ENCODE measurements at places on chromosomes 7 and 10.

GRCh38 chr7:72080865-72081510 is 331.1 kb downstream of the CALN1 start:
- DNase-seq: no peak

DNA sequence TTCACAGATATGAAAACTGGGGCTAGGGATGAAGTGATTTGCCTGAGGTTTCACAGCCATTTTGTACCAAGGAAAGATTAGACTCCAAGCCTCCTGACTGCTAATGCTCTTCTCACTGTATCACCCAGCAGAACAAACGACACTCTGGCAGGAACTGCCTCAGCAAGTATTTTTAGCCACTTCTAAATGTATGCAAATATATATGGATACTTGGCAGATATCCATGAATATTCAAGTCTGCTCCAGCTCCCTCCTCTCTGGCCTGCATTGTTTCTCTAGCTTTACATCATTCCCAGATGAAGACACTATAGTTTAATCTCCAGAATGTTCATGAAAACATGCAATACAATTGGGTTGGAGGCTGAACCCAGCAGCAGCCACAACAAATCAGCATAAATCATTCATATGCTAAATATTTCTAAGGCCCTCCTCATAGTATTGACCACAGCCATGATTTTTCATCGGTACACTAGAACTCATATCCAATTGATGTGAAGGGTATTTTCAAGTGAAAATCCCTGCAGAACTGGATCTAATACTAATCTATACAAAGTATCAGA is 65.5 kb downstream of the HPSE2 start:
- no peak for DNase-seq

GRCh38 chr7:102842284-102842683 is 70.5 kb upstream of the LRRC17 start:
- no peak for DNase-seq

DNA sequence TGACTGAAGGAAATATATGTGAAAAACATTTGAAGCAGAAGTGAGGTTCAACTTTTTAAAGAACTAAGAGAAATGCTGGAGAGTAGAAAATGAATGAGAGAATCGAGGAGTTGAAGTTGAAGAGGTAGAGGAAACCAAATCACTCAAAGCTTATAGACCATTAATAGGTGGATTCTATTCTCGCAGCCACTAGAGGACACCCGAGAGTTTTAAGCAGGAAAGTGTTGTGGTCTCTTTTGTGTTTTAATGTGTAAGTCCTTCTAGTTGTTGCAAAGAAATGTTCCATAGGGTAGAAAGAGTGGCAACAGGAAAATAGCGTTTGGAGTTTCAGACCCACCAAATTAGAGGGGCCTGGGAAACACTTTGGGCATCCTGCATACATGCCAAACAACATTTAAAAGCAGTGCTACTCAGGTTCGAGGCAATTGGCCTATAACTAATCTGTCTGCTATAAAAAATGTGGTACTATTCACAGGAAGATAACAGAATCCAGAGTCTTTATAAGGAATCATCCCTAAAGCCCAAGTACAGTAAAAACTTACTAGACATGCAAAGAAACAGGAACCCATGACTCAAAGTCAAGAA is 75.3 kb upstream of the TAS2R16 start:
- peak; percentile 20 for DNase-seq

DNA sequence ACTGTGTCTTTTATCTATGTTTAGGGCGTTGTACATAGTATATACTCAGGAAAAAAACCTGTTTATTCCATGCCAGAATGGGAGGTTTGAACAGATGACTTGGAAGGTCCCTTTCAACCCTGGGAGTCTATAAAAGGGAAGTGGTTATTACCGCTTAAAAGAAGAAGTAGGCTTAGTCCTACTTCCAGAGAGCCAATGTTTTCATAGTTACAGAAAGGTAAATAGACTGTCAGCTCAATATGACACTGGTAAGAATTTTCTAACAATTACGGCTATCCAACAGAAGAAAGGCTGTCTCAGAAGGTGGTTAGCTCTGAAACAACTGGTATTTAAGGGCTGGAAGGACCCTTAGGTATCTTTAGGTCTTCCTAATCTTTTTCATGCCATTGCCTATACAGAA is 1.1 kb upstream of the TFAM start:
- no peak for DNase-seq

DNA sequence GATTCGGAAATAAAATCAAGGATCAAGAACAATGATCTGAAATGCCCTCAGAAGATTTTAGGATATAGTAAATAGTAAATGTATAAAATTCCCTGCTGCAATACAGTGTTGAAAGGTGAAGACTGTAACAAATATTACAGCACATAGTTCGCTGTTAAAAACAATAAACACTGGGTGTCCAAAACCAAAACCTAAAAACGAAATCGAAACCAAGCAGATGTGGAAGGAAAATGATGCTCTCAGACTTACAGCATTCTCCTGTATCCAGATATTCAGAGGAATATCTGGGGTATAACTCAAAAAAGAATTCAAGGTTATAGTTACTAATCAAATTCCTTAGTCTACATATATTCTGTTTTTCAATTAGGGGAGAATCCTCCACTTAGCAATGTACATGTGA is 708.1 kb upstream of the PCDH15 start:
- no peak for DNase-seq

GRCh38 chr7:132377015-132377414 is 199.3 kb downstream of the PLXNA4 start:
- DNase-seq: no peak

- no peak for DNase-seq
Measured at GRCh38 chr7:137870684-137871083, 23.9 kb upstream of the DGKI start.

- DNase-seq: no peak
Measured at GRCh38 chr10:33274096-33274785, 60.2 kb downstream of the NRP1 start.

- peak; percentile 73 for DNase-seq
Measured at GRCh38 chr10:101032637-101033224, 1.7 kb downstream of the SFXN3 start.

DNA sequence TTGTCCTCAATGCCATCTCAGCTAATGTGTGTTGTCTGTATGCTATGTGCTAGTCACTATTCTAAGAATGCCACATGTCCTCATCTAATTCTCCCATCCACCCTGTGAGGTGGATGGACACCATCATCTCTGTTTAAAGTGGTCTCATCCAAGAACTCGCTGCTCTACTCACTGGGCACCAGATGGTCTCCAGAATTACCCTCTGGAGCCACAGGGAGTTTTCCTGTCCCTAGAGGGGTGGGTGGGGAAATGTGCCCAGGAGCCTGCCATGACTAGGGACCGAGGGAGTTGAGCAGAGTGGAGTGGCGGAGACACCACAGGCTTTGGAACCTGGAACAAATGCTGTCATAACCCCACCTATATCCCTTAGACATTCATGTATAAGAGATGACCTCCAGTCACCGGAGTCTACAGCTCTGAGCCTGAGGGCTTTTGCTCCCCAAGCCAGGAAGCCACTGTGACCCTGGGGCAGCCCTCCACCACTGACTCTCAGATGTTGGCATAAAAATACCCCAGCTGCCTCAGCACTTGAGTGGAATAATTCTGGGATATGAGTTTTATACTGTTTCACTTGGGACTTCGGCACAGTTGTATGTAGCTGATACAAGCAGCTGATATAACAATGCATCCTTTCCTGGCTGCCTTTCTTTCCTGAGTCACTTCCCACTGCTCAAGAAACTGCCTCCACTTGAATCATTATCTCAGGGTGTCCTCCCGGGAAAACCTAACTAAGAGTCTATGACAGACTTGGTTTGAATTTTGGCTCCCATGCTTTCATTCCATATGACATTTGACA is 61.5 kb upstream of the RAPGEF5 start:
- DNase-seq: no peak

GRCh38 chr7:5422396-5423305 is 983 bp downstream of the TNRC18 start:
- DNase-seq: peak; percentile 52

GRCh38 chr7:26912338-26912737 is 47.9 kb upstream of the SKAP2 start:
- no peak for DNase-seq

GRCh38 chr10:88184543-88185297 is 321.3 kb downstream of the PTEN start:
- DNase-seq: no peak

GRCh38 chr10:104340641-104341040 is 2.4 kb upstream of the ITPRIP start:
- DNase-seq: no peak

DNA sequence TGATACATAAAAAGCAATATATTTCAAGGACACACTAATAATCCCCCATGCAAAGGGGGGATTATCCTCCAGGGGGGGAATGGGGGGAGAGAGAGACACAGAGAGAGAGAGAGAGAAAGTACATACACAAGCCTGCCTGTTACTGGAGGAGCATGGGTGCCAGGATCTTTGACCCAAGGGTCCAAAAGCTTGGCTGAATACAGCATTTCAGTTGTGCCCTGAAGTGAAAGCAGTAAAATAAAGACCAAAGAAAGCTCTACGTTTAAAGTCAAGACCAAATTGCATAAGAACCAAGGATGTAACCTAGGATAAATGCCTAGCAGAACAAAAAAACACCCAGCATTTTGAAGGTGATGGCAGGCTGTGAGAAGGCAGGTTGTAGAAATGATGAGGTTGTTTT is 27.8 kb upstream of the ITGB8 start:
- DNase-seq: no peak

- DNase-seq: no peak
Measured at GRCh38 chr7:34902182-34902581, 135.1 kb downstream of the DPY19L1 start.

DNA sequence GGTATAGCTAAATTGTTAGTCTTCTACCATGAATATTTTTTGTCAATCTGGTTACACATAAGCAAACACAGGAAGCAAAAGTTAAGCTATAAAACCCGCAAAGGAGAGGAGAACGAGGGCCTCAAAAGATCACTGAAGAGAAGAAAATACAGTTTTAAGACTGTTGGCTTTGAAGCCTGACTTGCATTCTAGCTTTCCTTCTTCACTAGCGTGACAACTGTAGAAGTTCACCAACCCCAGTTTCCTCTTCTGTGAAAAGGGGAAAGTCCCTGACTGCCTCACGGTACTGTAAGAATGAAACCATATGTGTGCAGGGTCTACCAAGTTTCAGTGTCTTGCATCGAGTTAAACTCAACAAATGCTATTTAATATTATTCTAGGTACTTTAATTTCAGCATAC is 7.5 kb upstream of the LRRN3 start:
- no peak for DNase-seq

DNA sequence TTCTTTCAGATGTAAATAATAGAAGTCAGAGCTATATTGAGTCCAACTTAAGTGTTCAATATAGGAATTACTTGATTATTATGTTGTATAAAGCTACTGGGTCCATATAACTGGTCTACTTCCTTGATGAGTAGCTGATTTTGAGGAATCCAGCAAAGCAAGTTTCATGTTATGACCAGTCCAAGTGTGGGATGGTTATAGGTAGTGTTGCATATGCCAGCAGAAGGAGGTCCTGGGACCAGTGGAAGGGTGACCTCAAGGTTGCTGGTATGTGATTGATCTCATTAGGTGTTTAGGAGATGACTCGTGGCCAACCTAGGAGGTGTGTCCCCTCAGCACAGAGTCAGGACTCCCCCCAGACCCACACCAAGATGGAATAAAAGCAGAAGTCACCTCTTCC is 551.5 kb downstream of the KCNMA1 start:
- DNase-seq: no peak

DNA sequence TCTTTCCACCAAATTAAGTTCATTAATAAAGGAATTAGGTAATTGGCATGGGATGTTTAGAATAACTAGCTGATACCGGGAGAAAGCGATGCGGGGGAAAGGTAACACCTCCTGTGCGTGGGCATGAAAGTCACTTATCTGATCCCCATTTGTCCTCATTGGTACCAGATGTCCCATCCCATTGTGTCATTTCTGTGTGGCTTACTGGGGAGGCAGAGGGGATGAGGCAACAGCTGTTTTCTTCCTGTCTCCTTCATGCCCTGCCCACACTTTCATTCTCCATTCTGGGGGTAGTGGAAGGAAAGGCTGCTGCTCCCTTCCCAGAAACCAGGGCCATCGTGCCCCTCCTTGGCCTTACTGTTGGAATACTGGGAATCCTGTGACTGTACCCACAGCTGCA is 27.1 kb downstream of the EEPD1 start:
- DNase-seq: no peak

GRCh38 chr10:3564346-3565002 is 220.5 kb downstream of the KLF6 start:
- DNase-seq: no peak

DNA sequence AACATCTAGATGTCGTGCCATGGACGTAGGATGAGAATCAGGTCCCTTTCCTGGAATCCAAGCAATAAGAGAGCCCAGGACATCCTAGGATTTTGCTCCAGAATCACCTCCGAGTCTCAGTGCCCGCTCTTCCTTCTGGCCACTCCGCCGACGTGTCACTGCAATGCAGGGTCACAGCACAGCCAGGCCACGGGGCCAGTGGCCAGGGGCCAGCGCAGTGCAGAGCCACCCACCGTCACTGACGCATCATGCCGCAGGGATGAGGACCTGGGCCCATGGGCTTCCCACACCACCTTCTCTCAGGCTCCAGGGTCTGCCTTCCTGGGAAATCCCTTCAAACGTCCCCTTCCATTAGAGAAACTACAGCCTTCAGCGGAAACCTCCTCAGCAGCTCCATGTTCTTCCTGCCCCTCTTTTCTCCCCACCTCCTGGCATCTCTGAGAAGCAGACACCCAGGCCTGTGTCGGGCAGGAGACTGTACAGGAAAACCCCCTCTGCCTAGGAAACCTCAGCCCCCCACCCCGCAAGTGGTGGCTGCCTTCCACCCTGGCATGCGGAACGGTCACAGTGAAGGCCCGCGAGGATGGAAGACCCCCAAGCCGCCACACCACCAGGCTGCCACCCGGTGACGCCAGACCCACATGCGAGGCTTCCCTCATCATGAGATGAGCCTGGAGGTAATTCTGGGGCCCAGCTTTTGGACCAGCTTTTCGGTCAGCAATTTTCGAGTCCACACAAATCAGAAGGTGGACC is 32.1 kb downstream of the STK32C start:
- no peak for DNase-seq

- no peak for DNase-seq
Measured at GRCh38 chr7:90839727-90840291, 243.7 kb downstream of the CDK14 start.

DNA sequence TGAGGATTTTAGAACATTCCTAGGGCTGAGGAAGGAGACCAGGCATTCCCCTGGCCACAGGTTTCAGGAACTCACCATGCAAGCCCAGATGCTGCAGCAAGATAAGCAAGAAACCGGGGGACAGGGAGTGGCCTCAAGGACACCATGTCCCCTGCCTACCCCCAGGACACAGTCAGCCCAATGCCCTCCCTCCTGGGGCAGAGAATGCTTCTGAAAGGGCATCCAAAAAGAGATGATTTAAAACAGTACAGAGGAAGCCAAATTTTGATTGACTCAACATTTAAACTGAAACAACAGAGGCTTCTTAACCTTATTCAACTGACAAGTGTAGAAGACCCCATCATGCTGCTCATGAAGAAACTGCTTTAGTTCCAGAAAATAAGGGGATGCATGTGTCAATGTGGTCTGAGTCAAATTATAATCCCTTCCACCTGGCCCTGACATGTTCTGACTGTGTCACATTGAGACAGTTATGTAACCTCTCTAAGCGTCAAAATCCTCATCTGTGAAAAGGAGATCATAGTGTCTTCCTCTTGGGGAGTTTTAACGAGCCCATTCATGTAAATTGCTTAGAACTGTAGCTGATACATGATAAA is 60.0 kb downstream of the ICA1 start:
- DNase-seq: no peak

All from ELF-1 (cell line).